Kasumi-1 (cell line): ENCODE measurements at places on chromosomes 5 and 9.

DNA sequence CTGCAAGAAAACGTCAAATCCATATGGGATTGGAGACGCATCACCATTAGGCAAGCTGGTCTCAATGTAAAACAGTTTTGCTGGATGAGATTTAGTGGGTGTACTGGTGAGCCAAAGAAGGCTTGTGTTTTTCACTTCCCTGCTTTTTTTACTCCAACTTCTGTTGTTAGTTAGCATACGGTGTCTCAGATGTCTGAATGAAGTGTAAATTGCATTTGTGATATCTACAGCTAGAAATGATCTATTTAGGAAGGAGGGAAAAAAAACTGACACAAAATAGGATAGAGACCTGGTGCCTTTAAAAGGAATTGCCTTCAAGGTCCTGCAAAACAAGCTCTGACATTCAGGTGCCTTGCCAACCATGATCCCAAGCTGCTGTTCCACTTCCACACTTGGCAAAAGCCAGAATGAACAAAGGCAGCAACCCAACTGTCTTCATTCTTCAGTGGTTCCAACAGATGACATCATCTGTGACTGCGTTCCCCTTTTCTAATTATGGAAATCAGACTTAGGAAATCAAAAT is 104.2 kb upstream of the RAI14 start:
- no peak for DNase-seq

DNA sequence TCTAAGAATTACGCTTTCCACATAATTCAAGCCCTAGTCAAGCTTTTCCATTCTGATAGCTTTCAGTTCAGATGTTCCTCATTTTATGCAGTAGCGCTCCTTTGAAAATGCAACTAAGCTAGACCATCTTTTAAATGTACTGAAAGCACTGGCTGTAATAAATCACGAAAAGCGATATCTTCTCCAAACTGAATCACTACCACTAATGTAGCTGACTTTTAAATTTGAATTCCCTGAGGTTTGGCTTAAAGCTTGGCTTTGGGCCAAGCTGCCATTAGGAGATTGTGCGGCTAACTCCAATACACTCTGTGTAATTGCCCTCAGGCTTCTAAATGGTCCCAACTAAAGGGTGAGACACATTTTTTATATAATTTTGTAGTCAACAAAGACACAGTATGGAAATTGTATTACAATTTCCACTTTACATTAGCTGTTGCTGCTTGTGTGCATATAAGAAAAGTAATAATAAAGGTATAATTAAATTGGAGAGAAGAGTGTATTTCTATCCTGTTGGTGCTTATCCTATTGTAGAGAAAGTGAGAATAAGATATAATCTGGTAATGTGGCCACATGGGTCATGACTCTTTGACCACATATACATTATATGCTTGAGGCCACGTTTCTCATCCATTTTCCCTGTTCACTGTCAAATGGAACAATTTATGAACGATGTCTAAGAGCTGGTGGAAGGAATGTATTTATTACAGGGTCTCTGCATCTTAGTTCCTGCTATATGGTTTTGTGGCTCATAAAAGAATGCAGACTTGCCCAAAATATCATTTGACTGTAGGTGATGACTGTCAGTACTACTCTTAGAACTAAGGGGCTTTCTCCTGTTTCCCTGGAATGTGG is 118.7 kb upstream of the TAF11L2 start:
- no peak for DNase-seq

- no peak for DNase-seq
These were observed 791 bp downstream of the RAPGEF6 start for GRCh38 chr5:131634238-131634637.

DNA sequence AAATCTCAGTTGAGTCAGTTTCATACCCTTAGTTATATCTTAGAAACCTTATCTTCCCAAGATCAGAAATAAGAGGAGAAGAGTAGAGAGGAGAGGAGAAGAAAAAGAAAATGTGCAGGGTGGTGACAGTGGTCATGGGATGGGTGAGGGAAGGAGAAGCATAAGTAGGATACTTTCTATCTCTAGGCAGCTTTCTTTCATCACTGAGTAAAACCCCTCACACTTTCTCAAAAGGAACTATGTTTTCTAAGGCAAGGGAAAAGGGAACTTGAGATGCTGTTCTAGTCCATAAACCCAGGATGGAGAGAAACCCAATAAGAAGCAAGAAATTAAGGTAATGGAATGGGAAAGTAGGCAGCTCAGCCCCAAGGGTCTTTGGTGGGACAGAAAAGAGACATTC is 225.3 kb downstream of the MCTP1 start:
- DNase-seq = peak; percentile 32

DNA sequence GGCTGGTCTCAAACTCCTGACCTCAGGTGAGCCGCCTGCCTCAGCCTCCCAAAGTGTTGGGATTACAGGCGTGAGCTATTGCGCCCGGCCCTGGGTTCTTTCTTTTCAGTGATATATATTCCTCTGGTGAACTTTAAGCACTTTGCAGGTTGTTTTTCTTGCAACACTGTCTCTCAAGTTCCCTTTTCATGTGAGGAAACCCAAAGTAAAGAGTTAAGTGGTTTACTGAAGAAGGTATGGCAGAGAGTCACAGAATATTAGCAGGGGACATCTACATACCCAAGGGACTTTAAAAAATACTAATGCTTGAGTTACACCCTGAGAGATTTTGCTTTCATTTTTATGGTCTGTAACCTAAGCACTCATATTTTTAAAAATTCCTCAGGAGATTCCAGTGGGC is 6.7 kb upstream of the GAPT start:
- DNase-seq = peak; percentile 21

DNA sequence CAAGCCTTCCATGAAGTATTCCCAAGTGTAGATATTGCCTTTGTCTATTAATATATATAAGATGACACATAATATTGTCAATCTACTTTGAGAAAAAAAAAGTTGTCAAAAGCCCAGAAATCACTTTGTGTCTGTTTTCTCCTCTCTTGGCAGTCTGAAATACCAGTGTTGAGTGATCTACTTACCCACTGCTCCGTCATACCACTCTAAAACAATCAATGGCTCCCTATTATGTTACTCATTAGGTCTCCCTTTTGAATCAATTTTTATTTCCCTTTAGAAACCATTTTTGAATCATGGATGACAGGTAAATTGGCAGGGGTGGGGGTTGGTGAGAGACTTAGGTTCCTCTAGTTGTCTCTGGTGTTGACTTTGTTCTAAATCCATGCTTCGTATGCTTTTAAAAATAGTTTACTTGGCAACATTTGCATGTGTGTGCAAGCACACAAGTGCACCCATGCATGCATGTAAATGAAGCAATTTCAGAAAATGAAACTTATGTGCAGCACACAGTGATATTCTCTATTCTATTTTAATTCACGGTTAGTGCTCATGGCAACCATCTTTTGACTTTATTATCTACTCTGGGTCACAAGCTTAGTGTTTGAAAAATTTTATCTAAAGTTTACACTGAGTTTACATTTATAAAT is 378.9 kb downstream of the RAB3C start:
- DNase-seq = no peak

DNA sequence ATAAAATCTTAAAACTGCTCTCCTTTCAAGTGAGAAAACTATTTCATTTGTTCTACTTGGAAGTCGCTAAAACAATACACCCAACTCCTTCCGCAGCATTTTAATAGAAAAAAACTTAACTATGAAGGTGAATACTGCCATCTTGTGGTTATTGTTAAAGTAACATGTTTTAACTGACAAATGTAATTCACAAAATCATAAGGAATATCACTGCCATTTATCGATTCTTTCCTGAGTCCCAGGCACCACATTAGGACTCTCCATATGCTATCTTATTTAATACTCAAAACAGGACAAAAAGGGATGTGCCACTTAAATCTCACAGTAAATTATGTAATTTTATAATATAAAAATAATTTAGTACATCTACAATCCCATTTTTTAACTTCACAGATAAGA is 130.5 kb upstream of the ITGA1 start:
- DNase-seq = peak; percentile 84

DNA sequence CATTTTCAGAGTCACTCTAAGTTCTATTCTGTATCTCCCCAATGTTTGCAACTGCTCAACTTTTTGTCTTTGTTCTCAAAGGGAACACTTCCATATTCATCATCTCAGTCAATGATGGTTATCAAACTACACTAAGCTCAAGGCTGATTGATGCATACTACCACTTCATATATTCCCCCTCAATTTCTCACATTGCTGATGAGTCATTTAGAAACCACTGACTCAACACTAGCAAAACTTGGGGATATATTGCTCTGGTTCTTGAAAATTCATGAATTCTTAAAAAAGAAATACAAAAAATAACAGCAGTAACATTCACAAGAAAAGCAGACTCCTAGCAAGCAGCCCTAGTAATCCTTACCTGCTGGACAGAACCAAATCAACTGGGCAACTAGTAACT is 52.2 kb downstream of the ABHD17B start:
- no peak for DNase-seq

DNA sequence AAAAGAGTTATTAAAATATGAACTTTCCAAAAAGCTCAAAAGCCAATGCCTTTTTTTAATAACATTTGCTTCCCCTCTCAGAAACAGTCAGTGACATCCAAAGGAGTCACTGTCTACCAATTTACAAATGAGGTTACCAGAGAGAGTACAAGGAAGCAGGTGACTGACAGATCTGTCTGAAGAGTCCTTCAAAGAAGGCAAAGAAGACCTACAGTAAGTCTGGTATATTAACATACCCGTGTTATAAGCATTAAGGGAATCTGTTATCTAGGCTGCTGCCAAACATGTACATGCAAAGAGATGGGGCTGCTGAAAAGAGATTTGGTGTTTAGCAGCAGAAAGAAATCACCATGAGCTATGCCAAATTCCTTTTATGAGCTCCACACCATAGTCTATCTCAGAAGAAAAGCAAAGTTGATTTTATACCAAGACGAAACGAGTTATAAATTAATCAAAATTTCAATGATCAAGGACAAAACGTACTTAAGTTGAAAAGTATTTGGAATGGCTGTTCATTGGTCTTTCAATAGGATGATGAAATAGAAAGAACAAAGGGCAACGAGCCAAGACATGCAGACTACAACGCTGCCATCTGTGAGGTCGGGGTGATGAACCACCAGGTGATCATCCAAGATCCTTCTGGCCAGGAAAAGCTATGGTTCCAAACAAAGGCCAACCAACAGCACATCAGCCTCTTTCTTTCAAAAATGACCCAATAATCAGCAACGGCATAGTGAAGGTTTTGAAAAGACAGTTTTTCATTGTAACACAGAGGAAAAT is 8.1 kb downstream of the PRELID2 start:
- DNase-seq = no peak

DNA sequence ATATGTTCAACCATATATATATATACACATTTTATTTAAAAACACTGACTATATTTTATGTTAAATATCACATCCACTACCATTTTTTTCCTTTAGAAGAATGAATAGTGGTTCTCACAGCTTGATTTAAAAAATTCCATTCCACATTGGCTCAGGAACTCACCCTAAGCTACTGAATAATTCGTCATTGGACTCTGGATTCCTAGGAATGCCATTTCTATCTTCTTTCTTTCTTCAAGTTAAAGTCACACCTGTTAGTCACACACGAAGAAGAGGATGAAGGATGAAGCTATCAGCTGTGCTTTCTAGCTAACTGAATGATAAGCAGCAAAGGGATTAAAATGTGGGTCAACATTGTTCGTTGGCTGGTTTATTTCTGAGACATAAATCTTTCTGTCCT is 7.9 kb downstream of the ELOVL7 start:
- DNase-seq = no peak

GRCh38 chr5:149404746-149405549 is 25.9 kb upstream of the IL17B start:
- no peak for DNase-seq

GRCh38 chr9:113756476-113757192 is 119.5 kb upstream of the ZNF618 start:
- DNase-seq = peak; percentile 29
